ENCODE measurements at places on chromosomes 7 and 10.

DNA sequence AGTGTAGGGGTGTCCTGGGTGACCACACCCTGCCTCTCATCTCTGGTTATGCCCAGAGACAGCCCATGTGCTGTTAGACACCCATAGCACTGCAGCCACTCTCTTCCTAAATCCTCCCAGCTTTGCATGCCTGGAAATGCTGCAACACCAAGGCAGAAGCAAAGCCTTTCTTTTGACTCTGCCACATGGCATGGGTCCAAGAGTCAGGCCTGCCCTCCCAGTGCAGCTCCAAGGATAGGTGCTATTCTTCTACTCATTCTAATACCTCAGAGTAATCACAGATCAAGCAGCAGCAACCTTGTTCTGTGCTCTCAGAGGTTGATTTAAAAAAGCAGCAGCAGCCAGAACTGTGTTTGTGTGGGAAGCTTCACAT lies 23.4 kb downstream of the FRMPD2 start:
- peak; percentile 8 for DNase-seq

GRCh38 chr7:94348142-94348541 lies 46.6 kb upstream of the COL1A2 start:
- no peak for DNase-seq

- no peak for DNase-seq
Measured at GRCh38 chr10:114356751-114357514, 47.4 kb downstream of the AFAP1L2 start.

DNA sequence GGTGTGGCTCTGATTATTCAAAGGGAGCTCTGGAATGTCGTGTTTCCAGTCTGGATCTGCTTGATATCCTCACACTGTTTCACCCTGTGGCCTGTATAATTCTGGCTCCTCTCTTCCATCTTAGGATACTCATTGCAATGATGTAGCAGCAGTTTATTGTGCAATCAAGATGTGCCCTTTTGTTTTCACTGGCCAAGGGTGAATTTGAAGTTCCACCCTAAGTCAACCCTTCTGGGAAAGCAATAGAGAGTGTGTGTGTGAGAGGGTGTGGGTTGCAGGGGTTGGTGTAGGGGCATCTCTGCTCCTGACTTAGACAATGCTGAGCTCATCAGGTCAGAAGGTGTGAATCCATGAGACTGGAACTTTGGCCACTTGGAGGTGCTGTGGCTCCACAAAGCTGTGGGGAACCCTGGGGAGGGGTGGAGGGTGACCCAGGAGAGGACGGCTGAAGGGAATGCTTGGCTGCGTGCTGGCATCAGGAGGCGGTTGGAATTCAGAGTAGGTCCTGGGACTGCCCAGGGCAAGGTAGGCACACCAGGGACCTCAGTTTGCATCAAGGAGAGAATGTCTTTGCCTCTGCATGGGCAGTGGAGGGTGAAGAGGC lies 118.0 kb upstream of the PRSS58 start:
- no peak for DNase-seq

DNA sequence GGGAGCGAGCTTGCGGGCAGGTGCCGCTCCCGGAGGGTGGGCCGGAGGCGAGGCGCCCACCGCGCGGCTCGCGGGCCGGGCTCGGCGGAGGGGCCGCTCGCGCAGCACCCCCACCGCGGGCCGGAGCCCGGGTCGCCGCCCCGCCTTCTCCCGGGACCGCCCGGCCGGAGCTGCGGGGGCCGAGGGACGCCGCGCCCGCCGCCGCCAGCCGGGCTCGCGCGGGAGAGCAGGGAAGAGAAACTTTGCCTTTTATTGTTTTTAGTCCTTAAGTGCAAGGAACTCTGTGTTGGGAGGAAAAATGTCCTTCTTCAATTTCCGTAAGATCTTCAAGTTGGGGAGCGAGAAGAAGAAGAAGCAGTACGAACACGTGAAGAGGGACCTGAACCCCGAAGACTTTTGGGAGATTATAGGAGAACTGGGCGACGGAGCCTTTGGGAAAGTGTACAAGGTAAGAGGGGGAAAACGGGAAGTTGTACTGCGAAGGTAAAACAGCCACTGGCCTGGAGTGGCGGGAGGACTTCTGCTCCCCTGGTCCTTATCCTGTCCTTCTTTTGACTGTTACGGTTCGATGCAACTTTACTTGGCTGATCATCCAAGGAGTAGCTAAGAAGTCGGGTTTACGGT lies 620 bp downstream of the SLK start:
- DNase-seq, result peak; percentile 15

GRCh38 chr7:91228327-91228726 lies 35.9 kb upstream of the FZD1 start:
- no peak for DNase-seq

DNA sequence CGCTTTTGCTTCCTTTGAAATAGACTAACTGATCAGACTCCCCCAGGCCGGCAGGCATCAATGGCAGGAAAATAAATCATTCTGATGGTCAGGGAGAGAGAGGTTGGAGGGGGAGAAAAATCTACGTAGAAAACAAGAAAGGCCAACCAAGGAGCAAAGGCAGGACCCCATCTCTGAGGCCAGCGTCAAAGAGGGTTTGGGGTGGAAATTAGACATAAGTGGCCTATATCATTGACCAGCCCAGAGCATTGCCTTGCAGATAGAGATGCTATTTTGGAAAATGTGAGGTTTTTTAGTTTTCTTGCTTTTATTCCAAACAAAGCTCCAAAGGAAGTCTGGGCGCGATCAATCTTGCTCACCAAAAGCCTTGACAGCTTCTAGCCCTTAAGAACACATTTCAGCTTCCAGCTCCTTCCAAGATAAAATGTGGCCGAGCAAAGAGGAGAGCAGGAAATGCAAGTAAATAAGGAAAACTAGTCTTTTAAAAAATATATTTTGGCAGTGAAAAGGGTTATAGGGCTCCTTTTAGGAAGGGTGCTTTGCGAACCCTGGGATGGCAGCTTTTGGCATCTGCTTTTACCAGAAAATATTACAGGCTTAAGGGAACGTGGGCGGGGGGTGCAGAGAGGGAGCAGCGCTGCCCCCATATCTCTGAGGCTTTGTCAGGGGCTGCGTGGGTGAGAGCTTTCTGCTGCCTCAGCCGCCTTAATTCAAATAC lies 2.0 kb upstream of the HOXA2 start:
- DNase-seq, result no peak

GRCh38 chr7:88289564-88290025 lies 17.1 kb downstream of the STEAP4 start:
- DNase-seq, result no peak

GRCh38 chr7:159107161-159107892 lies 37.3 kb downstream of the VIPR2 start:
- DNase-seq, result no peak

DNA sequence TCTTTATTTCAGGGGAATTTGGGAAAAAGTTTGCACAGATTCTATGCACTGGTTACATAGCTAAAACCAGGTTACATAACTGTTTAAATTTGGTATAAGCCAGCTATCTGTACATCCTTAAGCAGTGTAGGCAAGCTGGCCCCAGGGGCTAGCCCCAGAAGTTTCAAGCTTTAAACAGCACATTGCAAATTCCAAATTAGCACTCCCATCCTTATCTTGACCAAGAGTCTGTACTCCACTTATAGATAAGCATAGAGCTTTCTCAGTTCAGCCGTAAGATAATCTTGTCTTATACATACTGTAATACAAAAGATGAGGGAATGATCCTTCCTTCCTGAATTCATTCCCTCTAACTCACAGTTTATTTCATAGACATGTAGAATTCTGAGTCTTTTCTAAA lies 109.3 kb downstream of the SPAG6 start:
- DNase-seq, result no peak

DNA sequence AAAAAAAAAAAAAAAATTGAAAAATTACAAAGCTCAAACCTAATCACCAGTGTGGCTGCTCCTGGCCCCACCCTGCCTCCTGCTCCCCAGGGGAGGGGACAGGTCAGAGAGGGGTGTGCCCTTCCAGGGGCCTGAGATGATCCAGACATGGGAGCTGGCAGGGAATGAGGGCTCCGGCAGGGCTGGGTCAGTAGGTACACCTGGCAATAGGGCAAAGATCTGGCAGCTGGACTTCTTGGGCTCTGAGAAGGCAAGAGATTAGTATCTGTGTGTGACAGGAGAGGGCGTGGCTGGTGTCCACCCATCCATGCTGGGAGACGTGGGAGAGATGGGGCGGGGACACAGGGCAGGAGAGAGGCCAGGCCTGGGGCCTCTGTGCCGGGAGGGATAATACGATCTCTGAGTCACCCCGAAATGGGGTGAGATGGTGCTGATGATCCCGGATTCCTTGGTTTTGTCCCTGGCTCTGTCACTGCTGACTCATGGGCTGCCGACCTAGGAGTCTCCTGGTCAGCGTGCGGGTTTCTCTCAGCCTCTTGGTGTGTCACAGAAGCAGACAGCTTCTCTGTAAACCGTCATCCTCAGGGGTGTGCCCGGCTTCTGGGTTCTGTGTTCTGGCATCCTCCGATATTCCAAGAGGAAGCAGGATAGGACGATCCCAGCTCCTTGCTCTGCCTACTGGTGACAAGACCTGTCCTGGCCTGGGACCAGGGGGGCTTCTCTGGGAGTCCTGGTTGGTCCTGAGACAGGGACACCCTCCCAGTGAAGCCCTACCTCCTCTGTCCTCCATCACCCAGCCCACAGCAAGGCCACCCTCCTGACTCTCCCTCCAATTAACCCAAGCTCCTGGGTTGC lies 8.2 kb upstream of the CLDN4 start:
- no peak for DNase-seq

DNA sequence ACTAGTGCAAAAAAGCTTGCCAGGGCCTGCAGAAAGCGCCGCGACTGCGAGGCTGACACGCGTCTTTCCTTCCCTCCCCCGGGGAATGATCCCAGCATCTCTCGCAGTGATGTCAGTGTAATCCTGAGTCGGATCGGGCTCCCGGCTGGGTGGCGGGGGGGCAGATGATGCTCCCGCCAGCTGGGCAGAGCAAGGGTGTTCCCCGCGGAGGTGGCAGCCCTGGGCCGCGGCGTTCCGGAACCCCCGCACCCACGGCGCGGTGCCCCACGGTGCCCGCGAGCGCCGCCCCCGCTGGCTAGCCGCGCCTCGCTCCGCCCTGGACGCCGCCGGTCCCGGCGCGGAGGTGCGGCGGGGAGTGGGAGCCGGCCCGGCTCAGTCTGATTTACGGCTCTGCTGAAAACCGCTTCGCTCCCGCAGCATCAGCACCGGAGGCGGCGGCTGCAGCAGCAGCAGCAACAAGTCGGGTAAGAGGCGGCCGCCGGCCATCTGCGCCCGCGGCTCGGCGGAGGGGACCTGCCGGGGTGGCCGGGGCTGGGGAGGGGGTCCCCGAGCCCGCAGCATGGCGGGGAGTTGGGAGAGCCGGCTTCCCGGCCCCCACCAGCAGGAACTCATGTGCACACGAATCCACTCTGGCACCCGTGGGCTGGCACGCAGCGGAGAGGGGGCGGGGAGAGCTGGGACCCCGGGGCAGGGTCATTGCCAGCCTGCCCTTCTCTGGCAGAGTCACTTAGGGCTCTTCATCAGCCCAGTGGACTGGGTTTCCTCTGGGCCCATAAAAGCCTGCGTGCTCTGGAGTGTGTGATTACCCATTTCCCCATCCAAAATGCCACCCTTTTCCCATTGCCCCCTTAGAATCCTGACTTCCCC lies at the start of gene ZNF365:
TSS of gene ZNF365 (plus strand) at position 375 of the 867 bp plus-strand sequence. CDS start 1,825 bp downstream, outside the sequence.
- no peak for DNase-seq

GRCh38 chr7:131919920-131920709 lies 363.7 kb upstream of the PODXL start:
- DNase-seq, result no peak

- DNase-seq, result no peak
Measured at GRCh38 chr7:140618306-140618705, 22.3 kb downstream of the DENND2A start.

- DNase-seq, result no peak
Measured at GRCh38 chr10:112487964-112488363, 40.9 kb downstream of the VTI1A start.

DNA sequence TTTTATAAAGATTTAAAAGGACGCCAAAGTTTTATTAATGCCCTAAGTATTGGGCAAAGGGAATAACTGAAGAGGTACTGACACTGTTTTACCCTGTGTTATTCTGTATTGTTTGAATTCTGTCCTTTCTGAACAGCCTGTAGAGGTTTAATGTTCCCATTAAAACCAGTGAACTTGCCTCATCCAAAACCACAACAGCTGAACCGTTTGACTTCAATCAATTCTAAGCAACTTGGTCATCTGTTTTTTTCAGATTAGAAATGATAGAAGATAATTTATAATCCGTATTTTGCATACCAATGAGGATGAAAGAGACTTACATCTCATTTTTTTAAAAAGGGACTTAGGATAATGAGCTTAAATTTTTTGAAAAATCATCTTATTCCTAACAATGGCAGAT lies 40.4 kb downstream of the HACD1 start:
- no peak for DNase-seq

DNA sequence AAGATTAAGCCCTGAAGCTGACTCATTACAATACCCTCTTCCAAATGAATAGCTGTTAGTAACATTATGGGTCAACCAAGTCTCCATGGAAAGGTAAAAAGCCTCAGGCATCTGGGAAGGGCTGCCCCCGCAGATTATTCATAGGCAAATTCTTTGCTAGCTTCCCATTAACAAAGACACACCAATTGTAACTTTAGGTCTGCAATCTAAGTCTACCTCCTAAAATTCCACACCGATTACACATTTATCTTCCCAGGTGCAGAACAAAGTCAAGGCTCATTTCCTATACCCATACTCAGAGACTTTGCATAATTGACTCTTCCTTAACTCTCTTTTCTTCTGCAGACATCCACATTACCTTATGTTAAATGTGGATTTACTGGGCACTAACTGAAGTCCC lies 826.3 kb upstream of the MBL2 start:
- DNase-seq, result no peak

GRCh38 chr10:124998624-124999291 lies 56.8 kb downstream of the ZRANB1 start:
- no peak for DNase-seq

DNA sequence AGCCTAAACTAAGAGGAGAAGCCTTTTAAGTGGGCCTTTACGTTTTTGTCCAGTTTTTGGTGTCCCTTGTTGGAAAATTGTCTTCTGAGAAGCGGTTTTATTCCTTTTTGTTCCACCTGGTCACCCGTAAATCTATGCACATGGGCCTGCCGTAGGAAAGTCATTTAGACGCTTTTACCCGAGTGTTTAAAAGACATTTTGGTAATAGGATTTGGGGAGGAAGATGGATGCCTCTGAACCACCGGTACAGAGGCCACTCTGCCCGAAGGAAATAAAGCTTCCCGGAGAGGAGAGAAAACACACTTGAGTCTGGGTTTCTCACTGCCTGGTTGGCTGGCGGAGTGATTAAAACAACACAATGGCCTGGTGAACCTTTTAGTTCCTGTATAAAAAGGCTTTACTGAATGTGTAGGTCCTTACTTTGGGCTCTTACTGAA lies 760 bp downstream of the THNSL1 start:
- no peak for DNase-seq

GRCh38 chr10:94065362-94065761 lies 71.6 kb downstream of the PLCE1 start:
- no peak for DNase-seq

GRCh38 chr7:128827971-128828711 lies 2.1 kb upstream of the FLNC start:
- DNase-seq, result no peak

Measured in NCI-H748 treated with DMSO at 0.1 percent for 48 hours (cell line).